ENCODE measurements at places on chromosomes 16 and 17.

DNA sequence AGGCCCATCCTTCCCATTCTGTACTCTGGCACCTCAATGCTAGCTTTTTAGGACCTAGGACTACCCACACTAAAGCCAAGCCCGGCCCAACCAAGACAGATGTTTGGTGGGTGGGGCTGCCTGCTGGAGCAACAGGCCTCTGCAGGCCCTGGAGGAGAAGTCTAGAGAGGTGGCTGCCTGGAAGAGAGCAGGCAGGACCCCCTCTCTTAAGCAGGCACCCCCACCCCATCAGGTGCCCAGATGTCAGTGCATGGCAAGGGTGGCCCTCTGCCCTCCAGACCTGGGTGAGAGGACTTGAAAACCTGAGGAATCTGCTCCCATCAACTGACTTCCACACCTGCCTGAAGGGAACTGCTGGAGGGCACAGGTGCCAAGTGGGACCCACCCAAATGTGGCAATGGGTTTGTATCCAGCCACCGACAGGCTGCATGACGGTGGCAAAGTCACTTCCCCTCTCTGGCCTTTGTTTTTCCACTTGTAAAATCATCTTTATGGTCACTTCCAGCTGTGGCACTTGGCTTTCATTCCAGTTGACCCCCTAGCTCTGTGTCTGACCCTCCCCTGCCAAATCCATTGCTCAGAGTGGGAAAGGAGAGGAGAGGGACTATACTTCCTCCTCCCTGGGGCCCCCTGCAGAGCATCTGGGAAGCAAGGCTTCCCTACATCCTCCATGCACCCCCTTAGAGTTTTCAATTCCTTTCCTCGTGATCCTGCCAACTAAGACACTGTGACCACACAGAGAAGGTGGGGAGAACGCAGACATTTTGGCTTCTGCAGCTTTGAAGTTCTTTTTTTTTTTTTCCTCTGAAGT, 1.7 kb upstream of the STAT5A start:
- no peaks in the 10 kb centered on the region for H3K36me3 ChIP-seq
- peak; percentile 75 for DNase-seq
- peak overlapping the region; percentile 75 for H3K4me3 ChIP-seq
- peak overlapping the region; percentile 87 for H3K27ac ChIP-seq

DNA sequence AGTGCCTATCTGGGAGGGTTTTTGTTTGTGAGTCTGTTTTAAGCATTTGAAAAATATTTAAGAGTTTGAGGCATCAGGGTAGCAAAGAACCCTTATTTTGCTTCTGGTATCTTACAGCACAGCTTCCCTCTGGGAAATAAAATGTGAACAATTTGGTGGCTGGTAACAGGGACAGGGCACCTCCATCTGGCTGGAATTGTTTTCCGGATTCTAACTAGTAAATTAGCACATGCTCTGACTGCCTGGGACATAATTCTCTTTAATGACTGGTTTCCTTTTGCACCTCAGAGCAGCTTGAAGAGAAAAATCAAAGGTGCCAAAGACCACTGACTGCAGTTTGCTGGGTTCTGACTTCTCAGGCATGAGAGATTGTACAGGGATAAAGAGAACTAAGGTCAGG, 469.1 kb downstream of the GRIN2A start:
- no peaks in the 10 kb centered on the region for H3K4me1 ChIP-seq
- H3K27me3 ChIP-seq, result no peaks in the 10 kb centered on the region
- no peak overlapping the region for H3K27ac ChIP-seq

DNA sequence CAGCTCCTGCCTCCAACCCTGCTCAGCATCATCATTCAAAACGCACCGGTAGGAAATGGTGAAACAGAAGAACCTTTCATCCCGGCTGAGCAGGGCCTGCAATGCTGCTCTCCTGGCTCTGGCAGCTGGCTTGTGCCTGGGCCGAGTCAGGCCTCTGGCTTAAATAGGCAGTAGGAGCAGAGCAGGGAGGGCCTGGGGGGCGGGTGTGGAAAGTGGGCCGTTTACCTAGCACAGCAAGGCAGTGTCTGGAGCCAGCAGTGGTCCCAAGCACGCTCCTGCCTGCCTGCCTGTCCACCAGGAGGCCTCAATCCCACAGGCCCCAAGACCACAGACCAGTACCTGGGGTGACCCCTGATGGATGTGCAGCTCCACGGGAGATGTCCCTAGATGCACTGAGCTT, 59.3 kb downstream of the SMPD3 start:
- no peak overlapping the region for H3K4me3 ChIP-seq
- no peak for DNase-seq
- no peak overlapping the region for H3K27ac ChIP-seq

DNA sequence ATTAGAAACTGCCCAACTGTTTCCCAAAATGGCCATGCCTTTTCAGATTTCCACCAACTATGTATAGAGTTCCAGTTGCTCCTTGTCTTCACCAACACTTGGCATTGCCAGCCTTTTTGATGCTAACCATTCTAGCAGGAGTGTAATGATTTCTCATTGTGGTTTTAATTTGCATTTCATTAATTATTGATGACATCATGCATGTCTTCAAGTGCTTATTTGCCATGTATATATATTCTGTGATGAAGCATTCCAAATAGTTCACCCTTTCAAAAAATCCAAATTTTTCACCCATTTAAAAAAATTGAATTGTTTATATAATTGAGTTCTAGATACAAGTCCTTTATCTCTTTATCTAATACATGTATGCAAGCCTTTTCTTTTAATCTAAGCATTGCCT, 245.9 kb upstream of the TNRC6C start:
- no peaks in the 10 kb centered on the region for H3K4me1 ChIP-seq
- H3K36me3 ChIP-seq, result no peaks in the 10 kb centered on the region
- no peak for DNase-seq
- no peaks in the 10 kb centered on the region for H3K27me3 ChIP-seq

DNA sequence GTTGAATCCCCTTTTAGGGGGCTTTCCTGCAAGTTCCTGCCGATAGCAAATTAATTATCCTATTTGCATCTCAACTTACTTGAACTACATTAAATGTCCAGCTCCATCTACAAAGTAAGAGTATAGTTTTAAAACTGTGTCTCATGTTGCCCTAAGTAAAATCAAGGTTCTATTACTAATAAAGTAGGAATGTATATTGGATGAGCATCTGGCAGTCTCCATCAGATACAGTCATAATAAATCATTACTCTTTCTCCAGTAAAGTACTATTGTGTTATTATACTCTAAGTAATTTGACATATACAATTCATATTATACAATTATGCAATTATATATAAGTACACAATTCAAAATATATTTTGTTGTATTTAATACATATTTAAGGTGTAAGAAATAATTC, 249.3 kb downstream of the CEP112 start:
- no peak for DNase-seq
- no peaks in the 10 kb centered on the region for H3K4me1 ChIP-seq
- no peaks in the 10 kb centered on the region for H3K27me3 ChIP-seq
- no peaks in the 10 kb centered on the region for H3K36me3 ChIP-seq
- H3K4me3 ChIP-seq, result no peak overlapping the region

GRCh38 chr17:17787568-17787967, 49.2 kb downstream of the SREBF1 start:
- no peaks in the 10 kb centered on the region for H3K27me3 ChIP-seq
- H3K27ac ChIP-seq, result no peak overlapping the region
- H3K36me3 ChIP-seq, result no peaks in the 10 kb centered on the region
- H3K4me1 ChIP-seq, result peaks cover 38% of the 10 kb centered on the region

DNA sequence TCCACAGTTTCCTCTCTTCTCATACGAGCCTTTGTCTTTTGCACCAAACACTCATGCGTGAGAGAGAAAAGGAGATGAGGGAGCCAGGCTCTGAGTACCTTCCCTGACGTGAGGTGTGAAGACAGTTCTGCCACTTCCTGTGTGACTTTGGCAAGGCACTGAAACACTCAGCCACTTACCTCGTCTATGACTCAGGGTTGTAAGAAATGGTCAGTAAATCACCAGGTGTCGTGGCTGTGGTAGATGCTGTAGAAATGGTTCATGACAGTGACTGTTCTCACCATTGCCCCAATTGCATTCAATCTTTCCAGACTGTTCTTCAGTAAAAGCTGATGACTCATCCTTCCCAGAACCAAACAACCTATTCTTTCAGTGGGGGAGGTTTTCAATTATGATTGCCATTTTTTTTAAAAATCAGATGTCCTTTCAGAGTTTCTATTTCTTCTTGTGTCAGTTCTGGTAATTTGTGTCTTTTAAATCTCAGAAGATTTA, 49.2 kb upstream of the CBFA2T3 start:
- no peaks in the 10 kb centered on the region for H3K4me1 ChIP-seq
- no peaks in the 10 kb centered on the region for H3K36me3 ChIP-seq
- no peak overlapping the region for H3K27ac ChIP-seq
- H3K4me3 ChIP-seq, result no peak overlapping the region
- DNase-seq, result no peak

GRCh38 chr17:78617511-78618061, 40.4 kb upstream of the DNAH17 start:
- H3K27ac ChIP-seq, result peak overlapping the region; percentile 63
- no peak overlapping the region for H3K4me3 ChIP-seq
- DNase-seq, result peak; percentile 29
- no peaks in the 10 kb centered on the region for H3K27me3 ChIP-seq
- H3K4me1 ChIP-seq, result peaks cover 20% of the 10 kb centered on the region

- no peaks in the 10 kb centered on the region for H3K4me1 ChIP-seq
- no peak overlapping the region for H3K27ac ChIP-seq
- H3K36me3 ChIP-seq, result no peaks in the 10 kb centered on the region
- no peak overlapping the region for H3K4me3 ChIP-seq
- no peak for DNase-seq
Measured at GRCh38 chr16:8611886-8612600, 9.5 kb upstream of the METTL22 start.

DNA sequence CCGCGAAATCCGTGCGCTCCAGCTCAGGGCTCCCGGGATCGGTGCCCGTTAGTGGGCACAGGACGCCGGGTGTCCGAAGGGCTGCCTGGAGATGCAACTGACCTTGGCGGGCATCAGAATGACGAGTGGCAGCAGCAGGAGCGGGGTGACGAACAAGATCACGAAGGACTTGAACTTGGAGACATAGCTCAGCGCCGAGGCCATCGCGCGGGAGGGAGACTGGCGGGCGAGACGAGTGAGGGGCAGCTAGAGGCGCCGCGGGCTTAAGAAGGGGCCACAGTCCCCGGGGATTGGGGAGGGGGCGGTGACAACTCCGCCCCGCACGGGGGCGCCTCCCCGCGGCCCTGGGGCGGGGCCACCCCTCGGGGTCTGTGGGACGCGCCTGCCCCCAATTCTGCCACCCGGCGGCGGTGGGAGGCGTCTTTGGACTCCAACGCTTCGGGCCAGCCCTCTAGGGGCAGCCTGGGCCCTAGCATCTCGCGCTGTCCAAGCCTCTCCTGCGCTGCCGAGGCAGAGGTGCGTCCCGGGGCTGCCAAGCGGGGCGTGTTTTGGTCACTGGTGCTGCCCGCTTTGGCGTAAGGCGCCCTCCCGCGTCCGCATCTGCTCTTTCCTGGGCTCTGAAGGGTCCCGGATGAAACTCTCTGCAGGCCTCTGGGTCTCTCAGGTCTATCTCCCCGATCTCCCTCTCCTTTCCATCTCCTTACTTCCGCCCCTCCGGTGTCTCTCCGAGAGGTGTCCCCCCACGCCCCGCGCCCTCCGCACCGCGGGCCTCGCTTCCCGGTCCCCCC, at the start of gene SLC13A5:
Gene SLC13A5, minus strand, starts transcription at position 240 of the 788 bp plus-strand sequence. Its CDS starts 36 bp downstream, at position 204.
- peak within 1 kb of the TSS; percentile 56 for H3K4me3 ChIP-seq
- H3K4me1 ChIP-seq, result no peaks in the 10 kb centered on the region
- H3K36me3 ChIP-seq, result no peaks in the 10 kb centered on the region
- no peak within 1 kb of the TSS for H3K27ac ChIP-seq
- peak; percentile 36 for DNase-seq

DNA sequence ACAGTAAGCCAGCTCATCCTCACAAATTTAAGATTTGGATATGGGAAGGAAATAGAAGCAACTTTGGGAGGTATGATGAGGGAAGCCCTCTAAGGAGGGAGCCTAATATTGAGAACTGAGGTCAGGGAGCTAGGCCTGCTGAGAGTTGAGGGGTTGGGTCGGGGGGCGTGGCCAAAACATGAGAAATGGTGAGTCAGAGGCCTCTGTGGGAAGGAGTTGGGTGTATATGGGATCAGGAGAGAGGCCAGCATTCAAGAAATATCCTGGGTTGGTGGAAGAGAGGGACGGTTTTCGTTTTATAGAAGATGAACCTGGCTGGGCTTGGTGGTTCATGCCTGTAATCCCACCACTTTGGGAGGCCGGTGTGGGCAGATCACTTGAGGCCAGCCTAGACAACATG, 48.4 kb downstream of the CLEC16A start:
- peak; percentile 62 for DNase-seq
- no peak overlapping the region for H3K27ac ChIP-seq
- H3K27me3 ChIP-seq, result no peaks in the 10 kb centered on the region
- H3K4me3 ChIP-seq, result no peak overlapping the region
- H3K4me1 ChIP-seq, result no peaks in the 10 kb centered on the region

GRCh38 chr16:27951489-27952120, 111.9 kb downstream of the GSG1L start:
- H3K27me3 ChIP-seq, result peaks cover 4% of the 10 kb centered on the region
- H3K36me3 ChIP-seq, result no peaks in the 10 kb centered on the region
- no peaks in the 10 kb centered on the region for H3K4me1 ChIP-seq
- H3K27ac ChIP-seq, result no peak overlapping the region

DNA sequence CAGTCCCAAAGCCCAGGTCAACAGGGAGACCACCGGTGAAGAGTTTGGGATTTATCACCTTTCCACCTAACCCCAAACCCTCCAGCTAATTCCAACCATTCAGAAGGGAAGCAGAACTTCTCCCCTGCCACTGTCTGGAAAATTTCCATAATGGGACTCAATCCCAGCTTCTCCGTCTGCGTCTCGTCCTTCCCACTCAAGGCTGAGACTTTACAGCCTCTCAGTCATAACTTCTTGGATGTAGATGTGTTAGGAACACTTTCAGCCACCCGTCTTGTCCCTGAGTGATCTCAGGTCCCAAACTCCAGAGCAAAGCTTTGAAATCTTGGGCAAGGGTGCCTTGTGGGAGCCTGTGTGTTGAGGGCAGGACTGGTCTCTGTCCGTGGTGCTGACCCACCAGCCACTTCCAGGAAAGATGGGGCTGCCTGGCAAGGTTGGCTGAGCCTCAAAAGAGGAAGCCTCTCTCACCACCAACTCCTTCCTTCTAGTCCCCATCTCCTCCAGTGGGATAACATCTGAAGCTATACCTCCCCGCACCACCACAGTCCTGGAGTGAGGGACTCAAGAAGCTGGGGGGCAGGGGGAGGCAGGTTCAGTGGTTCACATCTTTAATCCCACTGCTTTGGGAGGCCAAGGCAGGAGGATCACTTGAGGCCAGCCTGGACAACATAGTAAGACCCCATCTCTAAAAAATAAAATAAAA, 9.3 kb downstream of the GAS2L2 start:
- no peak overlapping the region for H3K4me3 ChIP-seq
- no peaks in the 10 kb centered on the region for H3K27me3 ChIP-seq
- H3K36me3 ChIP-seq, result no peaks in the 10 kb centered on the region
- H3K4me1 ChIP-seq, result peaks cover 13% of the 10 kb centered on the region
- DNase-seq, result no peak
- H3K27ac ChIP-seq, result no peak overlapping the region

DNA sequence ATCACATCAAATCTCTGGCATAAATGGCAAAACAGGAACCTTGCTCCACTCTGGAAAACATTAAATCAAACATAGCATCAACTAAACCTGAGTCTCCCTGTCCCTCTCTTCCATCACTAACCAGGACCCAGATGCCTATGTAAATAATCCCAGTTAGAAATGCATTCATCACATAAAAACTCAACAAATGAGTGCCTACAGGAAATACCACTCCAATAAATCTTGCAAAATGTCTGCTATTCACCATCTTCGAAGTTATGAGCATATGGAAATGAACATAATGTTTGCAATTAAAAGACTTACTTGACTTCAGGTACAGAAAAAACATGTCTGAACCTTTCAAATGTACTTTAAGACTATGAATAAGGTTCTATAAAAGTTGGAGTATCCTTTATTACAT, 425.0 kb downstream of the CDH11 start:
- H3K27ac ChIP-seq, result no peak overlapping the region
- H3K4me1 ChIP-seq, result no peaks in the 10 kb centered on the region
- H3K36me3 ChIP-seq, result no peaks in the 10 kb centered on the region
- no peaks in the 10 kb centered on the region for H3K27me3 ChIP-seq
- DNase-seq, result no peak
